ENCODE measurements at places on chromosomes 5 and 9.

DNA sequence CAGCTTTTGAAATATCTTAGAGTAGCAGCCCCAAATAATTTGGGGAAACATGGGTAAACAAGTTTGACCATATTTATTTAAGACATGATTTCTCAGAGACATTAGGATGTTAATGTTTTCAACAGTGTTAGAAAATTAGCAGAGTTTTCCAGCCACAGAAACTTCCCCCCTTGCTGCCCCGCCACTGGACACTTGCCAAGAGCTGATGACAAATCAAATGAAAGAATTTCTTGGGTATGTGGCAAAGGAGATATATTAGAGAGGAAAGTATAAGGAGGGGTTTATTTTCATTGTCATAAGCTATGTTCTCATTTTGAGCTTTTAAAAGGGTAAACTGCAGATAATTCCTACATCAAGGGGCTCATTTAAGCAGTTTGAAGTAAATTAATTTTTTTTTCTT lies 15.9 kb downstream of the GABRA1 start:
- no peak for DNase-seq

- DNase-seq = no peak
Measured at GRCh38 chr5:96235008-96235910, 197.8 kb downstream of the PCSK1 start.

GRCh38 chr5:135246923-135247795 lies 151.9 kb downstream of the MACROH2A1 start:
- DNase-seq = no peak

DNA sequence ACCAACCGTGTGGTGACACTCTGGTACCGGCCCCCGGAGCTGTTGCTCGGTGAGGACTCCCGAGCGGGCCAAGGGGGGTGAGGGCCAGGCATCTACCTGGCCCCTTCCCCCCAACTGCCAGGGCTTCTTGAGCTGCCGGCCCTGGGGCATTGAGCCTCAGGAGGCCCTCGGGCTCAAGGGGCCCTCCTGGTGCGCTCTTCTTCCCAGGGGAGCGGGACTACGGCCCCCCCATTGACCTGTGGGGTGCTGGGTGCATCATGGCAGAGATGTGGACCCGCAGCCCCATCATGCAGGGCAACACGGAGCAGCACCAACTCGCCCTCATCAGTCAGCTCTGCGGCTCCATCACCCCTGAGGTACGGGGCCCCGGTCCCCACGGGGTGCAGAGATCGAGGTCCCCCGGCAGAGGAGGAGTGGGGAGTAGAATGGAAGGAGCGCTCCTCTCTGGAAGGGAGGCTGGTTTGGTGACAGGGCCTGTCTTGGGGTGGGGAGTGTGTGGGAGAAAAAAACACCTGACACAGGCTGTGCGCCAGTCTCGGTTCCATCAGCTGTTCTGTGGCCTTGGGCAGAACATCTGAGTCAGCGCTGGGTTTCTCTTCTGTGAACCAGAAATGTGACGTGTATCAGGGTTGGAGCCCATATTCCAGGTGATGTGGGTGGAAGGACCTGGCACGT lies 2.6 kb downstream of the CDK9 start:
- DNase-seq = no peak

DNA sequence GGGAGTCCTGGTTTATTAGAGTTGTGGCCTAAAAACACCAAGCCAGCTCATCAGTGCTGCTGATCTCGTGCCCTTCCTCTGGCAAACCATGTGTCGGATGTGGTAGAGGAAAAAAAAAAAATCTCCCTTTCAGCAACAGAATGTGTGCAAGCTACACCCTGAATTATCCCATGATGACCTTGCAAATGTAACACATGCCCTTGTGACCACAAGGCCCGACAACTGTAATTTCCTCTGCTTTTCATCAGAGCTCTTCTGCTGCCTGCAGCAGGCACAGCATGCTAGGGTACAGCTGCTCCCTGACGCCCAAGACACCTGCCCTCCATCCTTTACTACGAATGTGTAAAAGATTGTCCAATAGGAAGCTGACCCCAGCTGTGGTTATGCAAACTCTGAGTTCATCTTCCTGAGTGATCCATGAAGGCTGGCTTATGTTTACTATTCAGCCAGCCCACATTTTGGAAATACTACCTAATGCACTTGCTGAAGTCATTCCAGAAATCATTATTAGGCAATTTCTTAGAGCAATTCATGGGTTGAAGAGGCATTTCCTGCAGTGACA lies 14.6 kb upstream of the BNC2 start:
- DNase-seq = no peak

- DNase-seq = no peak
Measured at GRCh38 chr5:125106881-125107280, 360.4 kb upstream of the ZNF608 start.

- DNase-seq = no peak
Measured at GRCh38 chr5:165573445-165573844, 2068.0 kb downstream of the MAT2B start.

GRCh38 chr5:35171078-35171477 lies 59.2 kb downstream of the PRLR start:
- DNase-seq = no peak
